ENCODE measurements at places on chromosomes 12 and 14. TPM values are rescaled to one million over a fixed set of nuclear protein-coding genes. Genes with fewer than 3 reads are reported as not detected.

The CNTN1 gene
- 47.6 TPM for total RNA-seq

The BTBD6 gene
- total RNA-seq, result 51.4 TPM

The VWF gene
- total RNA-seq, result 272 TPM

The SERPINA5 gene
- 4.3 TPM for total RNA-seq

The OR6C2 gene
- total RNA-seq, result not detected

DNA sequence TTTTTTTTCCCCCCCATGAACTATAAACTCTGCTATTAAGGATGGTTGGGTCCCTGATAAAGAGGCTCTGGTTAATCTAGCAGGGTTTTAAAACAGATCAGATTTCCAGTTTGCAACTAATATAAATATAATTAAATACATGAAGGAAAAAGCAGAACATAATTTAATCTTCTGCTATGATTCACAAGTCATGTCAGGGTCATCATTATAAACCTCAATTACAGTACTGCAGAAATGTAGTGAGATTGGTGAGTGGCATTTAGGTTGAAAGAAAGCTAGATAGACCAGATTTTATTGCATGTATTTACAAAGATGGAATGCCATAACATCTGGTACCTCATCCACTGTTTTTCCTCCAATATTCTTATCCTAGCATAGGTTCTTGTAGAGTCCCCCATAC lies 14.5 kb upstream of the RASSF8 start:
- no peaks in the 10 kb centered on the region for H3K27me3 ChIP-seq
- H3K4me1 ChIP-seq, result no peaks in the 10 kb centered on the region
- no peak overlapping the region for H3K27ac ChIP-seq
- H3K36me3 ChIP-seq, result peaks cover 6% of the 10 kb centered on the region
- no peak overlapping the region for H3K4me3 ChIP-seq
- no peak for DNase-seq

GRCh38 chr12:43795716-43796280 lies 10.3 kb downstream of the TWF1 start:
- DNase-seq, result no peak
- H3K4me1 ChIP-seq, result no peaks in the 10 kb centered on the region
- H3K36me3 ChIP-seq, result peaks cover 16% of the 10 kb centered on the region
- H3K4me3 ChIP-seq, result no peak overlapping the region
- H3K27ac ChIP-seq, result no peak overlapping the region
- no peaks in the 10 kb centered on the region for H3K27me3 ChIP-seq

- no peaks in the 10 kb centered on the region for H3K4me1 ChIP-seq
- DNase-seq, result no peak
- H3K36me3 ChIP-seq, result peaks cover 37% of the 10 kb centered on the region
These were observed 85.0 kb downstream of the ACTN1 start for GRCh38 chr14:68894123-68894522.

DNA sequence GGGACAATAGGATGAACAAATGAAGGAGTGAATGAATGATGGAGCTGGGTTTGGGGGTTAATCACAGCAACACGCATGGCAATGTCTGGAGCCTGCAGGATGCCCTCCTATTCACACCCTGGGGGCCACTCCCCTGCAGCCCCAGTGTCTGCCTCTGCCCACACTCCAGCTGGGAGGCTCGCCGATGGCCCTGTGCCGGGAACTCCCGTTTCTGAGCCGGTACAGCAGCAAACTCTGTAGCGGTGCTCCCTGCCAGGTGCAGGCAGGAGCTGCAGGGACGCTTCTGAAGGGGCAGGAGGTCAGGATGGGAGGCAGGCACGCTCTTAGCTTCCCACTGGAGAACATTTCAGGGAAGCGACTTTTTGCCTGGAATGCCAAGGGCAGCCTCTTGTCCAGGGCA lies 55.4 kb upstream of the NCOR2 start:
- H3K27ac ChIP-seq, result peak overlapping the region; percentile 18
- H3K36me3 ChIP-seq, result no peaks in the 10 kb centered on the region
- H3K4me1 ChIP-seq, result no peaks in the 10 kb centered on the region
- no peaks in the 10 kb centered on the region for H3K27me3 ChIP-seq

GRCh38 chr14:102699416-102700110 lies 77.7 kb upstream of the TRAF3 start:
- peaks cover 22% of the 10 kb centered on the region for H3K36me3 ChIP-seq
- H3K27me3 ChIP-seq, result no peaks in the 10 kb centered on the region
- no peak for DNase-seq
- H3K4me3 ChIP-seq, result no peak overlapping the region
- peaks cover 7% of the 10 kb centered on the region for H3K4me1 ChIP-seq

DNA sequence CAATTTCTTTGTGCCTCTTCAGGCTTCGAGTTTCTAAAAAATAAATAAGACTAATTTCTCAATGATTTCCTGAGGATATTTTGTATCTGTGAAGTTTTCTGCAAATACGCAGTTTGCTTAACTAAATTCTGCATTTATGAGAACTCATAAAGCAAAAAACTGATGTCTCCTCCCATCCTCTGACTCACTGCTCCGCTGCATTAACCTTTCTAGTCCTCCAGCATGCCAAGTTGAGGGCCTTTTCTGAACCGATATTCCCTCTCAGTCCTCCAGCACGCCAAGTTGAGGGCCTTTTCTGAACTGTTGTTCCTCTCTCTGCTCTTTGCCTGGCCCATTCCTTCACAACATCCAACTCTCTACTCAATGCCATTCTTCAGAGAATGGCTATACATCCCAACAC lies 3.2 kb downstream of the IPO8 start:
- no peaks in the 10 kb centered on the region for H3K27me3 ChIP-seq
- no peak overlapping the region for H3K4me3 ChIP-seq
- no peaks in the 10 kb centered on the region for H3K36me3 ChIP-seq
- no peak overlapping the region for H3K27ac ChIP-seq
- peaks cover 23% of the 10 kb centered on the region for H3K4me1 ChIP-seq
- no peak for DNase-seq

GRCh38 chr12:68031881-68032739 lies 42.9 kb downstream of the IFNG-AS1 start:
- H3K27me3 ChIP-seq, result no peaks in the 10 kb centered on the region
- no peaks in the 10 kb centered on the region for H3K4me1 ChIP-seq
- no peak overlapping the region for H3K4me3 ChIP-seq
- H3K36me3 ChIP-seq, result no peaks in the 10 kb centered on the region
- H3K27ac ChIP-seq, result no peak overlapping the region
- DNase-seq, result no peak

DNA sequence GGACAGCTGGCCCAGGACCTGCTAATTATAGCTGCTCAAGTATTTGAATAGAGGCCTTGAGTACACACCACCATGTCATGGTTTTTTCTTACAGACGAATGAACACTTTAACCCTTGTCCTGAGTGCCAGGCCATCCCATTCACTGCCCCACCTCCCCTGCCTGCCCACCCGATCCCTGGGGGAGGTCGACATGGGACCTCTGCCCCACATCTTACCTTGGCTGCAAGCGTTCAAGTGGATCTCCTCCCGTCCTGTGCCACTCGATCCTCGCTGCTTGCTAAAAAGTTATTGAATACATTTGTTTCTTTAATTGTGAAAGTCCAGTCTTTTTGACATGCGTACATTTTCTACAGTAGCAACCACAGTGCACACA lies 10.3 kb downstream of the RTL1 start:
- H3K4me3 ChIP-seq, result no peak overlapping the region
- no peaks in the 10 kb centered on the region for H3K4me1 ChIP-seq
- no peak overlapping the region for H3K27ac ChIP-seq
- H3K27me3 ChIP-seq, result no peaks in the 10 kb centered on the region

DNA sequence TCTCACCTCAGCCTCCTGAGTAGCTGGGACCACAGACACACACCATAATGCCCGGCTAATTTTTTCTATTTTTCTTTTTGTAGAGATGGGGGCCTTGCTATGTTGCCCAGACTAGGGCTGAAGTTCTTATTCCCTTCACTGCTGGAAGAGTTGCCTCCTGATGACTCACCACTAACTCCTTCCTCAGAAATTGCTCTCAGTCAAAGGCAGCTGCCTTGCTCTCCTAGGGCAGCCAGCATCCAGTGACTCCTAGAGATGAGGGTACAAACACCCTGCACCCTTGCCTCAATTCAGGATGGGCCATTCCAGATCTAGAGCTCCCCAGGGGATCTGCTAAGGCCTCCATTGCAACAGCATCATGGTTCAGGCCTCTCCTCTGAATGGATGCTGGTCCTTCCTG lies 54.0 kb upstream of the RASSF8 start:
- H3K27me3 ChIP-seq, result no peaks in the 10 kb centered on the region
- H3K27ac ChIP-seq, result no peak overlapping the region

- peak; percentile 41 for DNase-seq
- H3K27me3 ChIP-seq, result peaks cover 3% of the 10 kb centered on the region
- H3K36me3 ChIP-seq, result no peaks in the 10 kb centered on the region
- no peak overlapping the region for H3K4me3 ChIP-seq
- H3K27ac ChIP-seq, result no peak overlapping the region
- H3K4me1 ChIP-seq, result peaks cover 18% of the 10 kb centered on the region
These were observed 20.1 kb upstream of the TMED10 start for GRCh38 chr14:75196468-75196867.

DNA sequence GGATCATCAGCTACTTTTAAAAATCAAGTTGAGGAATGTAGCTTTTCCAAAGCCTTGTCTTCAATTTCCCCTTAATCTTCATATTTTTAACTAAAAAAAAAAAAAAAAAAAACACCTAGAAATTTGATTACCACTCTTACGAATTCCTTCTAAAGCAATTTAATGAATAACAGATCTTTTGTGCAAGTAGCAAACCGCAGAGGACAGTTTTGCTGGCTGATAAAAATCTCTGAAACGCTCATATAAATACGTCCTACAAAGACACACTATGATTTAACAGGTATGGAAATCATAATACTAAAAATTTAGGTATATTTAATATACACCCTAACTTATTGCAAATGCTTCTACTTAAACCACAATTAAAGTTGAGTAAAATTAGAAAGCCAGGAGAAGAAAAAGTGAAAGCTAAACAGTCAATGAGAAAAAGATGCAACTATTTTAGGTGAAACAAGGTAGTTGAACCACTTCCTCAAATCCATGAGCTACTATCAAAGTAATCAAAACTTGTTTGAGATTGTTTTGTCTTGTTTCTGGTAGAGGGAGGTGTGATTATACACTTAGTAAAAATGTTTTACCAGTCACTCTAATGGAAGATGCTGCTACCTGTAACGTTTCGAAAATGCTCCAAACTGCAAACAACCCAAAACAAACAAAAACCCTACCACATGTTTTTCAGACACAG lies 2.2 kb downstream of the PAWR start:
- no peak overlapping the region for H3K27ac ChIP-seq
- peaks cover 36% of the 10 kb centered on the region for H3K27me3 ChIP-seq
- no peak for DNase-seq
- peaks cover 1% of the 10 kb centered on the region for H3K36me3 ChIP-seq
- H3K4me1 ChIP-seq, result peaks cover 23% of the 10 kb centered on the region

GRCh38 chr14:98993818-98994217 lies 278.2 kb downstream of the BCL11B start:
- no peak overlapping the region for H3K4me3 ChIP-seq
- H3K27me3 ChIP-seq, result no peaks in the 10 kb centered on the region
- no peaks in the 10 kb centered on the region for H3K4me1 ChIP-seq
- no peak for DNase-seq

DNA sequence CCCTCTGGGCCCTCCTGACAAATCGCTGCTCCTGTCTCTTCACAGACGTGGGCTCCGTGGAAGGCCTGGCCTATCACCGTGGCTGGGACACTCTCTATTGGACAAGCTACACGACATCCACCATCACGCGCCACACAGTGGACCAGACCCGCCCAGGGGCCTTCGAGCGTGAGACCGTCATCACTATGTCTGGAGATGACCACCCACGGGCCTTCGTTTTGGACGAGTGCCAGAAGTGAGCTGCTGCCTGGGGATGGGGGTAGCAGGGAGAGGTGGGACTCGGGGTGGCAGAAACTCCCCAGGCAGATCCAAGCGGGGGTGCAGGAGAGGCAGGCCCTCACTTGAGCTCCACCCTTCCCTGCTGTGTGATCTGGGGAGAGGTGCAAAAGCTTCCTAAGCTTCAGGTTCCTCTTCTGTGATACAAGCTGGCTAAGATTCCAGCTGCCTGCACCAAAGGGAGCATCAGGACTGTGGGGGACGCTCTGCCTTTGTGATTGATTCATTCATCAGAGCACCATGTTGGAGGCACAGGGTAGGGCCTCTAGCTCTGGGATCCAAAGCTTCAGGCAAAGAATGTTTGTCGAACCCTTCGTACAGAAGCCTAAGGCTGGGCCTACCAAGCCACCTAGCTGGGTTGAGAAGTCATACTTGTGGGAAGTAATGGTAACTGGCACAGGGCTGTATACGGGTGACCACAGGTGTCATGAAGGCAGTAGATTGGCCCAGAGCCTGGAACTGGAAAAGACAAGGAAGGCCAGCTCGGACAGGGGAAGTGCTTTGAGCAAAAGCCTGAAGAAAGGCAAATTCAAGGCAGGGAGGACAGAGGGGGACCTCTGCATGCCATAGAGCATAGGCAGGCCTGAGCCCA lies 29.1 kb upstream of the NXPH4 start:
- DNase-seq, result no peak
- H3K4me1 ChIP-seq, result peaks cover 3% of the 10 kb centered on the region
- no peaks in the 10 kb centered on the region for H3K36me3 ChIP-seq
- H3K27me3 ChIP-seq, result no peaks in the 10 kb centered on the region
- no peak overlapping the region for H3K27ac ChIP-seq

DNA sequence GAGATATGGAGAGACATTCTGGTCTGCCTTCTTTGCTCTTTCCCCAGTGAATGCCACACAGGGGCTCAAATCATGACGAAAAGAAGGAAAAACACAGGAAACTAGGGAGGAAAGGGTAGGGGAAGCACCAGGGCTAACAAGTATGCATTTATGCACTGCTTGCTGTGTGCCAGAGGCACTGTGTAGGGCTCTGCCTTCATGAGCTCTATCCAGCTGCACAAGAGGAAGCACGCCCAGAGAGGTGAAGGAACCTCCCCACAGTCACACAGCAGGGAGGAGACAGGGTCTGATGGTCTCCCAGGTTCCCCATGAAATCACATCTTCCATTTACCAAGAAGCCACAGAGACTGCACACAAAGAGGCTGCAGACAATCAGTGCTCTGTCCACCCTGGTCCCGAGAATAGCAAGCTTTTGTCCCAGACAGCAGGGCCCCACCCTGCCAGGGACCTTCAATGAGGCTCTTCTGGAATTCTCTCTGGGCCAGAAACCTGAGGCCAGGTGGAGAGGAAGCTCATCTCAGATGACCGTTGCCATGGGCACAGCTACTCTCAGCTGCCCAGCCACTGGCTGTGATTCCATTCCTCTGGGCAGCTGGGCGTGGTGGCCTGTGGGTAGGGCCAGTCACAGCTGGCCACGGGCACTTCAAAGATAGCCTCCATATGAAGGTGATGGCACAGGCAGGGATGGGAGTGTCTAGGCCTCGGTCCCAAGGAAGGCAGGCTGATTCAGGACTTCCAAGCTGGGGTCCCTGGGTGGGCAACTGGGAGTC lies 7.3 kb upstream of the TRPV4 start:
- no peak overlapping the region for H3K27ac ChIP-seq
- no peak overlapping the region for H3K4me3 ChIP-seq
- no peak for DNase-seq
- no peaks in the 10 kb centered on the region for H3K27me3 ChIP-seq
- H3K36me3 ChIP-seq, result no peaks in the 10 kb centered on the region

- DNase-seq, result no peak
- no peak overlapping the region for H3K27ac ChIP-seq
- H3K36me3 ChIP-seq, result no peaks in the 10 kb centered on the region
- no peak overlapping the region for H3K4me3 ChIP-seq
- H3K4me1 ChIP-seq, result no peaks in the 10 kb centered on the region
- H3K27me3 ChIP-seq, result no peaks in the 10 kb centered on the region
These were observed 134.9 kb downstream of the SLC5A8 start for GRCh38 chr12:101074940-101075680.
